GM19239 (cell line): ENCODE measurements at places on chromosomes 6 and 20.

GRCh38 chr20:2142649-2143048 is 41.0 kb downstream of the STK35 start:
- DNase-seq: no peak

DNA sequence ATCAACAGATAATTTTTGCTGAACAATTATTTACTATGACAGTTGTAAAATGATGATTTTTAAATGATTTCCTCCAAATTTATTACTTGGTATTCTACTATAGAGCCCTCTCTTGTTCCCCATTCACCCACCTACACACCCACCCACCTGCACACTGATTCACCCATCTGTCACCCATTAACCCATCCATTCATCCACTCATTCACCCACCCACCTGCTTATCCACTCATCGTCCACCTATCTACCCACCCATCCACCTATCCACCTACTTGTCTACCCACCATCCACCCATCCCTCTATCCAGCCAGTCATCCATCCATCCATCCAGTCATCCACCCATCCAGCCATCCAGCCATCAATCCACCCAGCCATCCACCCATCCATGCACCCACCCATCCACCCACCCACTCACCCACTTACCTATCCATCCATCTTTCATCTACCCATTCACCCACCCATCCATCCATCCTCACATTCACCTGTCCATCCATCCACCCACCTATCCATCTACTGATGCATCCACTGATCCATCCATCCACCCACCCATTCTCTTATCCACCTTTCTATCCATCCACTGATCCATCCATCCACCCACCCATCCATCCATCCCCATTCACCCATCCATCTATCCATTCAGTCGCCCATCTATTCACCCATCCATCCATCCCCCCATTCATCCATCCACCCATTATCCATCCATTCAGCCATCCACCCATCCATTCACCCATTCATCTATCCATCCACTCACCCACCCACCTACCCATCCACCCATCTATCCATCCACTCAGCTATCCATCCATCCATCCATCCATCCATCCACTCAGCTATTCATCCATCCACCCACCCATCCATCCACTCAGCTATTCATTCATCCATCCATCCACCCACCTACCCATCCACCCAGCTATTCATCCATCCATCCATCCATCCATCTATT is 72.0 kb downstream of the SYNJ2 start:
- no peak for DNase-seq

DNA sequence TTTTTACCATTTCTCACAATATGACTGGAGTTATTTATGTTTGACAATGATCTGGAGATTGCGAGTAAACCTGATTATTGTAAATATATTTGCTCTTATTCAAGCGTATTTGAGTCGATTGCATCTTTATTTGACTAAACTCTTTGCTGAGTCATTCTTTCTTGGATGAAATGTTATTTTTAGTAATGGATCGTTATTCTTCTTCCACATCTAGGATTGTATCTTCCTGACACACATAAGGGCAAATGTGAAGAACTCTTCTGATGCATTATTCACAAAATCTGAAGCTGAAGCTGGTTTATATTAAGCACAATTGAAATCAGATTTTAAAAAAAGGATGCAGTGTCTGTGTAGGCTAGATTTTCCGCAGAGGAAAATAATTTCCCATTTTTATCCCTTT is 68.2 kb downstream of the SEL1L2 start:
- DNase-seq: no peak

- DNase-seq: no peak
Measured at GRCh38 chr6:33693186-33694105, 18.1 kb downstream of the UQCC2 start.

GRCh38 chr20:16607364-16608276 is 34.4 kb upstream of the KIF16B start:
- DNase-seq: no peak

GRCh38 chr20:42308171-42308570 is 690.0 kb upstream of the CHD6 start:
- no peak for DNase-seq

- DNase-seq: no peak
Measured at GRCh38 chr6:121651420-121651819, 216.0 kb downstream of the GJA1 start.

DNA sequence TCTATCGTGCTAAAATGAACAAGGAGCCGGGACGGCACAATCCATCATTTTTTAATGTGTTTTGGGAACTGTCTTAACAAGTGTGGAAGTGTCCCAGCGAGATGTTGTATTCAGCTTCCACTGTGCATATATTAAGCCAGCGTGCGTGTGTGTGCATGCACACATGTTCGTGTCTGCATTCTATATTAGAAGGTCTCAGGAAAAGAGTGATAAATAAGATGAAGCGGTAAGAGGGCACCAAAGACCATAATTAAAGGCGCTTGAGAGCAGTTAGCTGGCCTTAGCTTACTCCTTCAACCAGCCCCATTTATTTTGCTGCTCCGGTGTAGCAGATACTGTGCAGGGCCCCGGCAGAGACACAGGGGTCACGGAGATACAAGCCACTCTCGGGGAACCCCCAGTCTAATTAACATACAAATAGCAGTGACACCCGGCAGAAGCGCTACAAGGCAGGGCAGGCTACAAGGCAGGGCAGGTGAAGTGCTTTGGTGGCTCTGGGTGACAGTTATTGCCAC is 206.5 kb upstream of the RREB1 start:
- DNase-seq: no peak

DNA sequence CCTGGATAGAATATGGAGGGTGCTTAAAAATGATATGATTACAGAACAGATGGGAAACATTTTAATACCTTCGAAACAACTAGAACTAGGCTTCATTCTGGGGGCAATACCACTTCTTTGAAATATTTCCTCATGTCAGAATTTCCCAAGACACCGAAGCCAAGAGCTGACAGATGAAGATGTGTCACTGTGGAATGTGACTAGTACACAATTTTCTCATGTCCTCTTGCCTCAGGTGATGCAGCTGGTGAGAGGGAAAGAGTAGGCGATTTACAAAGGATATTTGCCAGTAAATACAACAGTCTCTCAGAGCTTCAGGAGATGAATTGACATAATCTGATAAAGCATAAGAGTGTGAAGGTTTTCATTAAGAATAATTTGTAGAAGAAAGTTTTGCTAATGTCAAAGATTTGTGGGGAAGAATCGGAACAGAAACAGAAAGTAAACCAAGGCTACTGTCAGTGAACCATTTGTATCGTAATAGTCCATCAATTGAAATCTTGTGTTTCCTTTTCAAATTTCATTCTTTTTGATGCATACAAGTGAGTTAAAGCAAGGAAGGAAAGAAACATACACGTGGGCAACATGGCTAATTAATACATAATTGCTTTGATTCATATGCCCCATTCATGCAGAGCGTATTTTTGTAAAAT is 164.7 kb upstream of the CCN2 start:
- DNase-seq: no peak

- DNase-seq: no peak
Measured at GRCh38 chr6:15929685-15930084, 199.2 kb upstream of the MYLIP start.

DNA sequence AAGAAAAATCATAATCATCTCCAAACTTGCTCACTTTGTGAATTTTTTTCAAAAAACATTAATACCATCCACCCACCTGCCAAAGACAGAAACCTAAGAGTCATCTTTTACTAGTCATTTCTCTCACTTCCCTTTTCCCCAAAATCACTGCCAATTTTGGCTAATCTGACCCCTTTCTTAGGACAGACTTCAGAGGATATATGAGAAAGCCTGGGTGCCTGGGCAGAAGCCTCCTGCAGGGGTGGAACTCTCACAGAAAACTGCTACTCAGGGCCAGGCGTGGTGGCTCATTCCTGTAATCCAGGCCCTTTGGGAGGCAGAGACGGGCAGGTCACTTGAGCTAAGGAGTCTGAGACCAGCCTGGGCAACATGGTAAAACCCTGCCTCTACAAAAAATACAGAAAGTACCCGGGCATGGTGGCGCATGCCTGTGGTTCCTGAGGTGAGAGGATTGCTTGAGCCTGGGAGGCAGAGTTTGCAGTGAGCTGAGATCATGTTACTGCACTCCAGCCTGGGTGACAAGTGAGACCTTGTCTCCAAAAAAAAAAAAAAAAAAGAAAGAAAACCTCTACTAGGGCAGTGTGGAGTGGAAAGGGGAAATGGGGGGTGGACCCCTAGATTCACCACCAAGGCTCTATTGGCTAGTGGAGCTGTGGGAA is 3.8 kb downstream of the DEK start:
- no peak for DNase-seq

GRCh38 chr6:100065348-100065747 is 71.3 kb upstream of the MCHR2 start:
- DNase-seq: no peak

DNA sequence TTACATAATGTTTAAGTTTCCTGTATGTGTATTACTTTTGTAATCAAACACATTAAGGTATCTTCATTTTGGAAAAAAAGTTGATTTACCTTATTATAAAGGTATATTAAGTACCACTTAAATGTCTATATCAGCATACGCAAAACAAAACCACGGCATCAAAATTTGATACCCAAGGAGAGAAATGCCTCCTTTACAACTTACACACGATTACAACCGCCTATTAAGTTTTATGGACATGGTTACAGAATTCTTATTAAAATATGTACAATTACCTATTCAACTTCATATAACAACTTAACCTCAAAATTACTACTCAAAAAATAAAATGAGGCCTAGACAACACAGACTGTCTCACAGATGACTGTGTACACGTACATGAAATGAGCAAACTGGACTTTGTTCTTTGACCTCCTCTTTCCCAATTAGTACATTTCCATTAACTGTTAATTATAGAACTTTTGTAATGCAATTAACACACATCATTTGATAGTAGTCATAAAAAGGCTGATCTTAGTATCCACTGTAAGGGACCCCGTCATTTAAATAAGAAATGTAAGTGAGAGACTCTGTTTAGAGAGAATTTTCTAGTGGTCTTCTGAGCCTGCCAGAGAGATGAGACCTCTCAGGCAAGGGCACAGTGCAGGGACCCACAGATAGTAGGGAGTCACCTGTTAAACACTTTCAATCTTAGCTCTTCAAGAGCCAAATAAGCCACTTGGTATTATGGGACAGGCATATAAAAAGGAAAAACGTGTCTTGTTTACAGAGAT is 2.5 kb downstream of the DIDO1 start:
- no peak for DNase-seq

DNA sequence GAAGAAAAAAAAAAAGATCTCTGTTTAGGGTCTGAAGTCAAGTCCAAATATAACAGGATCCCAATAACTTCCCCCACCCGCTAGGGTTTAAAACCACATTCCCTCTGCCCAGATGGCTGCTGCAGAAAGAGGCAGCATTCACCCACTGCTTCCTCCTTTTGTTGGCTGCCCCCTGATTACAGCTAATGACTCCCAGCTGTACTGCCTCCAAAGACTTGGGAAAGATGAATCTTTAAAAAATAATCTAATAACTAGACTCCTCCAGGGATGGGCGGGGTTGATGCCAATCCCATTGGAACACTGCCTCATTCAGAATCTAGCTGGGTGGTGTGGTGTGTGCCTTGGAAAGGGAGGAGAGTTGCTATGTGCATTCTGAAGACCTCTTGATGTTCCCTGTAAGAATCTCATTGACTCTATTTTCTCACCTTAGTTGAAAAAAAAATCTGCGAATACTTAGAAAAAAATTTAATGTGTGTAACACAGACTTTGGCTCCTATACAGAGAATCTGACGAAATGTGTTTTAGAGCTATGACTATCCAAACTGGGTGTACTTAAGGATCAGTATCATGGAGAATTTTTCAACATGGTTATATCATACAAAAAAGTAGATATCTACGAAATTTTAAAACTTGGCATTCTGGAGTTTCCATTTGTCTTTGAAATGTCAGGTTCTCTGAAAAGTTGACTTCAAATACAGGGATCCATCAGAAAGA is 174.0 kb downstream of the RNF144B start:
- no peak for DNase-seq

DNA sequence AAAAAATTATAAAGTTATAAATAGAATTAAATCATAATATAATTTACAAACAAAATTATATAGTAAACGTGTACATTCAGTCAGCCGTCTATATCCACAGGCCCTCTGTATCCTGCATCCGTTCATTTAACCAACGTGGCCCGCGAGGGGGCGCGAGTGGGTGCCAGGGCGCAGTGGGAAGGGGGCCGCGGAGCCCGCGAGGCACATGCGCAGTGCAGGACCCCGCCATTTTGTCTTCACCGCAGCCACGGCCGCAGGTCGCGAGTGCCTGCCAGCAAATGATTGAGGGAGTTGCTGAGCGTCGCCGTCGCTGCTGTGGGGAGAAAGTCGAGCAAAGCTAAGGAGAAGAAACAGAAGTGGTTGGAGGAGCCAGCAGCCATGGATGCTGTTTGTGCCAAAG is 53.4 kb upstream of the ECI2 start:
- DNase-seq: no peak

- DNase-seq: no peak
Measured at GRCh38 chr6:145132709-145133108, 602.6 kb downstream of the EPM2A start.

DNA sequence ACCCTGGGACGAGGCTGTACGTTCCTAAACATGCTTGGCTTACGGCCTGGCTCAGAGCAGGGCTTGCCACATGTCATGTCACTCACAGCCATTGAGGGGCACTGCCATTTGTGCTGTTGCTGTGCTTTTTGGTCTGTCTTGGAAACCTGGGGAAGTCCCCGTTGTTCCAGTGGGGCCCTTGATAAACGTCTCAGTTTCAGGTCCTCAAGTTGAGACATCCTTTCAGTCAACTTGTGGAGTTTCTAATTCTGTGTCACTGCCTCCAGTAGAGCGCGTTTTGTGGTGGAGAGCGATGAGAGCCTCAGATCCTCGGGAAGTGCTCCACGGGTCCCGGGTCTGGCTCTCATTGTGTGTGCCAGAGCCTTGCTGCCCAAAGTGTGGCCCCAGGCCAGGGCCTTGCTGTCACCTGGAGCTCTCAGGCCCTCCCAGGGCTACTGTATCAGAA is 43.0 kb upstream of the CCR6 start:
- peak; percentile 61 for DNase-seq

- DNase-seq: no peak
Measured at GRCh38 chr6:142482974-142483373, 181.2 kb downstream of the ADGRG6 start.

DNA sequence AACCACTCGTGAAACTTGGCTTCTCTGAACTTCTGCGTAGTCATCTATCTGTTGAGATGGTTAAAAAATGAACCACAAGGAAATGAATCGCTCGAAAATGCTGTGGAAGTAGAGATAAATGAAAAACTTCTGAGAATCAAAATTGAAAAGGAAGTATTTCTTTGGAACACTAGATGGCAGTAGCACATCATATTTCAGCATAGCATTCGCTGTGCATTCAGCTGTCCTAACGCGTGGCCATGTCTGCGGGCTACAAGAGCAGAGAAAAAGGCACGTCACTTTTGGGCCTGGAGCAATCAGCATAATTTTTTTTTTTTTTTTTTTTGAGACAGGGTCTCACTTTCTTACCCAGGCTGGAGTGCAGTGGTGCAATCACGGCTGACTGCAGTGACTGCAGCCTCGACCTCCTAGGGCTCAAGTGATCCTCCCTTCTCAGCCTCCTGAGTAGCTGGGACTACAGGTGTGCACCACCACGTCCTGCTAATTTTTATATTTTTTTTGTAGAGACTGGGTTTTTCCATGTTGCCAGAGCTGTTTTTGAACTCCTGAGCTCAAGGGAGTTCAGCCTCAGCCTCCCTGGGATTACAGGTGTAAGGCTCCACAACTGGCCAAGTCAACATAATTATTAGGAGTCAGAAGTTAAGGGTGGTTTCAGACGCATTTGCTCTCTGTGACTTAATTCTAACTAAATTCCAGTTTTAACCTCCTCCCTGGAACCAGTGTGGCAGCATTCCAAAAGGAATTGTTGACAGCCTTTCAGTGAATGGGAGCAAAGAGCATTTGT is 8.8 kb upstream of the PERP start:
- DNase-seq: peak; percentile 43
